ENCODE measurements at places on chromosomes 4 and X.

- no peak for DNase-seq
Observed at GRCh38 chr4:6087669-6088341, 69.6 kb upstream of the C4orf50 start.

GRCh38 chr4:93645120-93645519 is 183.4 kb upstream of the ATOH1 start:
- no peak for DNase-seq

DNA sequence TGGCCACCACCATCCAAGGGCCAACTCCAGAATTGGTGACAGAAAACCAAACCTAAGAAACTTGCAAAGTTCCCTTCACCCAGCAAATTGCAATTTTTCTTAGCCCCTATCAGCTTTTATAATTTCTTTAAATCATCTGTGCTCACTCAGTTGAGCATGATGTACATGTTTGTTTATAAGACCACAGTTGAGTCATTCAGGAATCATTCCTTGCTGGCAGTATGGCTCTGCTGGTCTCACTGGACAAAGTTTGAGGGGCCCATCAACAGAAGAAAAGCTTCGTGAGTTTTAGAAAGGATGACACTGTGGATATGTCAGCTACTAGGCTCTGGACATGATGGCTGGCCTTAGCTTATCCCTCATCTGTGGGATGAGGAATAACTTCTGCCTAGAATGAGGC is 4.0 kb downstream of the TRPC5 start:
- no peak for DNase-seq

GRCh38 chr4:5033281-5033841 is 14.1 kb upstream of the CYTL1 start:
- DNase-seq: no peak

GRCh38 chr4:138209094-138209493 is 33.1 kb downstream of the SLC7A11 start:
- DNase-seq: no peak

GRCh38 chrX:68419975-68420374 is 13.3 kb downstream of the OPHN1 start:
- DNase-seq: no peak

- no peak for DNase-seq
Observed at GRCh38 chr4:144653781-144654545, 8.0 kb downstream of the HHIP start.

GRCh38 chrX:68696267-68696990 is 49.0 kb downstream of the STARD8 start:
- DNase-seq: no peak

- DNase-seq: no peak
Observed at GRCh38 chr4:32485956-32486355, 1765.8 kb downstream of the PCDH7 start.

GRCh38 chr4:7185487-7186030 is 6.8 kb upstream of the SORCS2 start:
- no peak for DNase-seq

- DNase-seq: no peak
Observed at GRCh38 chrX:136666088-136666487, 18.1 kb downstream of the CD40LG start.

- DNase-seq: no peak
Observed at GRCh38 chr4:155761047-155761446, 2.2 kb downstream of the GUCY1B1 start.

- no peak for DNase-seq
Observed at GRCh38 chrX:15973299-15973698, 118.7 kb upstream of the AP1S2 start.

DNA sequence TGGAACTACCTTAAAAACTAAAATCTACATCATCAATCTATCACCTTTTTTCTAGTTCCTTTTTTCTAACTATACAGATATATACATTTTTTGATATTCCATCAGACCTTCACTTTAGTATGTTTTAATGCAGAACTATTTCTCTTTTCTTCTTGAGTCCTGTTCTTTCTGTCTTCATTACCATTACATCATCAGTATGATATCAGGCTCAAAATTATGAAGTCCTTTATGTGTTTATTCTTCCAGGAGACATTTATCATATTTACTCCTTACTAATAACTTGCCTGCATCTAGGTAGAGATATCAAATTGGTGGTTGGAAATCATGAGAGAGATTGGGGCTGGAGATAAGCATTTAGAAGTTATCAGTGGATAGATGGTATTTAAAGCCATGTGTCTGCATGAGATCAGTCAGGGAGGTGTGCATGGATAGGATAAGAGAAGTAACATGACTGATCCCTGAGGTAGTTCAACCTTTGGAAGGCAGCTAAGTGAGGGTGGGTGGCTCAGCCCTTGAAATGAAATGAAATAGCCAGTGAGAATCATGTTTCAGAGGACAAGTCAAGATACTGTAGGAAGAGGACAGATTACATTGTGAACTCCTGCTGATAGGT is 43.1 kb downstream of the MRPL1 start:
- no peak for DNase-seq

DNA sequence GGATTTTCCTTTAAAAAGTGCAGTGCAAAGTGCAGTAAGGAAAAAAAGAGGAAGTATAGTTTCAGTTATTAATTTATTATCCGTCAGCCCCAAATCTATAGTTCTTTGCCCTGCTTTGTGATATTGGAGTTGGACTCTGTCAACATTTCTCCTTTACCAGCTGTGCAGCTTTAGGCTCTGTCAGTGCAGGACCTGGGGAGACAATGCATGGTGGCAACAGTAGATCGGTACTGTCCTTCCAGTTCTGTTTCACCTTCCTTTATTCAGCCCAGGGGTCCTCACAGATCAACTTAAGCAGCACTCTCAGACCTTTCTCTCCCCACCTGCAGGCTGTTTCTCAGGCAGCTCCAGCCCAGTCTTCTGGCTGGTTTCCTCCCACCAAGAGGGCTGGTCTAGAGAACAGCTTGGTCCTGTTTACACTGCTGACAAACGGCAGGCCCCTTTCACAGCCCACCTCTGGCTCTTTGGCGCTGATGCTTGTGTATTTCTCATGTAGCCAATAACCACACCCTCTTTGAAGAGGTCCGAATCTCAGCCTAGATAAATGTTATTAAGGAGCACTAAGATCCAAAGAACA is 71.6 kb downstream of the MCUB start:
- no peak for DNase-seq

Measured in effector memory CD4-positive, alpha-beta T cell (primary cell).